NCI-H1417 treated with DMSO at 0.1 percent for 48 hours (cell line): ENCODE measurements at places on chromosomes 1 and 21.

GRCh38 chr1:42041031-42041430 lies 112.2 kb upstream of the GUCA2B start:
- DNase-seq: no peak

- no peak for DNase-seq
These were observed 2.7 kb downstream of the BGLAP start for GRCh38 chr1:156244712-156245111.

- no peak for DNase-seq
These were observed 42.8 kb downstream of the CAPN9 start for GRCh38 chr1:230790026-230790425.

DNA sequence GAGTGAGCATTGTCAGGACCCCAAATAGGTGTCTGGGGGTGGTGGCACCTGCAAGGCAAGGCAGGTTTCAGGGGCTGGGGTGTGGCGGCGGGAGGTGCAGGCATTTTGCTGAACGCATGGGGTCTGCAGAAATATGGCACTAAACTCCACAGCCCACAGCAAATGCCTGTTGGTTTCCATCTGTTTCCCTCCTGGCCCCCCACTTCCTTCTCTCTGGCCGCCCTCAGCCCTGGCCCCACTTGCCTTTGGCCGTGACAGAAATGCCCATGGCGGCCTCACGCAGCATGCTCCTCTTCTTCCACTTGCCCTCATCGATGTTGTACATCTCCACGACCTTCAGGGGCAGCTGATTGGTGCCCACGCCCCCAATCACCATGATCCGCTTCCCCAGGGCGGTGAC lies 13.7 kb downstream of the KLHDC8A start:
- DNase-seq: no peak

DNA sequence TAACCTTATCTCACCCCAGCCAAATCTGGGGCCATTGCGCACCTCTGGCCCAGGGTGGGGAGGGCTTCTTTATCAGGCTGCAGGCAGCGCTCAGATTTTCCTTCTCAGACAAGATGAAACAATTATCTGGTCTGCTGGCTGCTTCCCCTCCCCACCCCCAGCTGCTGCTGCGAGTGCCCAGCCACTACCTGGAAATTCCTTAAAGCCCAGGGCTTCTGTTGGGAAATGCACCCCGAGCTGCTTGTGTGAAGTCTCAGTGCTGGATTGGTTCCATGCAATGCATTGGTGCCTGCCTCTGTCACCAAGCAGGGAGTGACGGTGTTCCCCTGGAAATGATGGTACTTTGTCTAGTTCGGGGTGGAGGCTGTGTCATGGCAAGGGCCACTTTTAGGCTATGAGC lies 18.5 kb upstream of the ACTL8 start:
- DNase-seq: no peak

DNA sequence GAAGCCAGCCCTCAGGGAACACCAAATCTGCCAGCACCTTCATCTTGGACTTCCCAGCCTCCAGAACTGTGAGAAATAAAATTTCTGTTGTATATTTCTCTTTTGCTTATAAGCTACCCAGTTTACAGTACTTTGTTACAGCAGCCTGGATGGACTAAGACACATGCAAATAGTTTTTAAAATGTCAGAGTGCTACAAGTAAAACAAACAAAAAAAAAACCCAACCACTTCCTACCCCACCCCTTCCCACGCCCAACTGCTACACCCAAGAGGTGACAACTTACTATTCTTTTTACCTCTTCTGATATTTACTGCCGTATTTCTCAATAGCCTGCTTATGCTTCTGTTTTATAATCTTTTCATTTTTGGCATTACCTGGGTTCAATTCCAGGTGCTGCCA lies 8.6 kb upstream of the SPSB1 start:
- no peak for DNase-seq

DNA sequence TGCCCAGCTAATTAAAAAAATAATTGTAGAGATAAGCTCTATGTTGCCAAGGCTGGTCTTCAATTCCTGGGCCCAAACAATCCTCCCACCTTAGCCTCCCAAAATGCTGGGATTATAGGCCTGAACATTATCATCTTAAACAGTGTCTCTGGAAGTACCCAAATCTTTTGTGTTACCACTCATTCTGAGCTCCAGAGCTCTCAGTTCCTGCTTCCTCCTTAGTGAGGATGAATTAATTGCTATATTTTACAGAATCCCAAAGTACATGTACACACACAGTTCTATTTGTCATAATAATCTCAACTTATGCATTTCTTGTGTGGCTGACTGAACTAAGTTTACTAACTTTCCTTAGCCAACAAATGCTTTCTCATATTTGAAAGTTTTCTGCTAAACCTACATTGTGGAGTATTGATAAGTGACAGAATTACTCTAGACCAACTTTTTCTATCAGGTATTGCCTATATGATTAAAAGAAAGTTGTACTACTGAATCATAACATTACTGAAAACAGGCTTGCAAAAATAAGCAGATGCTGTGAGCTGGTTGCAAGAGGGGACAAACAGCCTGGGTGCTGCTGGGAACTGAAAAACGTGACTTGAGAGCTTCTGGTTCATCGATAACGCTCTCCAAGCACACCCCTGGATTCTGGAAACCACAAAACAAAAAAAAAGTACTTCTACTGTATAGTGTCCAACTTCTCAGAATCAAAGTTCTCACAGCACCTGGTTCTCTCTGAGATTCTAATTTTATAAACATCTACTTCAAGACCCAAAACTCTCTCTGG lies 15.3 kb downstream of the VAV3 start:
- no peak for DNase-seq

DNA sequence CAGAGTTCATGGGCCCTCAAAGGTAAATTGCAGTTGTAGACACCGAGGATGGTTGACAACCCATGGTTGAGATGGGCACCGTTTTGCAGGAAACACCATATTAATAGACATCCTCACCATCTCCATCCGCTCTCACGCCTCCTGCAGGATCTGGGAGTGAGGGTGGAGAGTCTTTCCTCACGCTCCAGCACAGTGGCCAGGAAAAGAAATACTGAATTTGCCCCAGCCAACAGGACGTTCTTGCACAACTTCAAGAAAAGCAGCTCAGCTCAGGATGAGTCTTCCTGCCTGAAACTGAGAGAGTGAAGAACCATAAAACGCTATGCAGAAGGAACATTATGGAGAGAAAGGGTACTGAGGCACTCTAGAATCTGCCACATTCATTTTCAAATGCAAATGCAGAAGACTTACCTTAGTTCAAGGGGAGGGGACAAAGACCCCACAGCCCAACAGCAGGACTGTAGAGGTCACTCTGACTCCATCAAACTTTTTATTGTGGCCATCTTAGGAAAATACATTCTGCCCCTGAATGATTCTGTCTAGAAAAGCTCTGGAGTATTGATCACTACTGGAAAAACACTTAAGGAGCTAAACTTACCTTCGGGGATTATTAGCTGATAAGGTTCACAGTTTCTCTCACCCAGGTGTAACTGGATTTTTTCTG lies 9.3 kb downstream of the SLAMF8 start:
- DNase-seq: no peak

GRCh38 chr21:24369746-24370145 lies 1237.5 kb downstream of the MRPL39 start:
- DNase-seq: no peak
